ENCODE measurements at places on chromosomes 16 and 17. TPM values are rescaled to one million over a fixed set of nuclear protein-coding genes. Genes with fewer than 3 reads are reported as not detected.

EXOC3L1 gene
- 0.87 TPM for total RNA-seq

CCL14 gene
- total RNA-seq: 0.25 TPM

SLC6A2 gene
- total RNA-seq: 0.73 TPM

DNA sequence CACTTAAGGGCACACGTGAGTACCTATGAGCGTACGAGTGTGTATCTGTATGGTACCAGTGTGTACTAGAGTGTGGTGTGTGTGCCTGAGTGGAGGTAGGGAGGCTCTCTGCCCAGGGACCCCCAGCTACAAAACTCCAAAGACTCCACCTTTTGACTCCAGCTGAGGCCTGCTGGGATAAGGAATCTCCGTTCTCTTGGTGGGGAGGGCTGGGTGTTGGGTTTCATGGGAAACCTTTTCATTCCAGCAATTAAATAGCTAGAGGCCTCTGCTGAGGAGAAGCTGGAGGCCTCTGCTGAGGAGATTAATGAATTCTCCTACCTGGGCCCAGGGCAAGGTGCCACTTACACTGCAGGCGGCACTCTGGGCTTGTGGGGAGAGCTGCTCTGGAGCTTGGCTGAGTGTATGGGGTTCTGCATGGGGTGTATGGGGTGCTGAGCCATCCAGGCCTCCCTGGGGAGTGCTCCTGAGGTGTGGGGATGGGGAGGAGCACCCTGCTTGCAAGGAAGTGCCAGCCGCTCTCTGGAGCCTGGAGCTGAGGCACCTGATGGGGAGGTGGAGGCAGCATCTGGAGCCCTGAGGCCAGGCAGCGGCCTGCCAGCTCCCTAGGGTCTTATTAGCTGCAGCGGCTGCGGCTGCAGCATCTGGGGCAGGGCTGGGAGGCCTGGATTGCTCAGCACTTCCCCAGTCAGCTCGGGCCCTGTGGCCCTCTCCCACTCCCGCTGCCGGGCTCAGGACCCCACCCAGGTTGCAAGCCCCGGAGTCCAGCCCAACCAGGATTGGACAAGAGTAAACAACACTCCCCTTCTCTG lies 4.6 kb downstream of the ANKRD13B start:
- ATAC-seq: peak; percentile 20

DNA sequence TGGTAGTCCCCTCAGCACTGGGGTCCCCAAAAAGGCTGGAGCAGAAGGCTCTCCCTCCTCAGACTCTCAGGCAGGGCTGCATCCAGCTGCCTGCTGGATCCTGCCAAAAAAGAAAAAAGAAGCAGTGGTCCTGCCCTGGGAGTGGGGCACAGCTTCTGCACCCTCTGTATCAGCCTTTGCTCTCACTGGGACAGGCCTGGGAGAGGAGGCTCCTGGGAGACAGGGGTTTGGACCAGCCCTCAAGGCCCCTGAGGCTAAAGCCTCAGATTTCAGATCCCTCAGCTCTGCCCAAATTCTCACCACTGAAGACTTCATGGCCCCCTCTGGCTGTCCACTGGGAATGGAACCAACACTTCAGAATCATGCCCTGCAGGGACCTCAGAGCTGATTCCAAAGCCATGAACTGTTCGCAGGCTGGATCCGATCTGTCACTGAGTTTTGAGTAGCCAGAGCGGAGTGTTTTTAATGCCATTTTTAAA lies 96.9 kb downstream of the C16orf78 start:
- ATAC-seq: no peak

GRCh38 chr17:51165680-51166197 lies 472 bp upstream of the NME2 start:
- ATAC-seq: peak; percentile 1

- no peak for ATAC-seq
Measured at GRCh38 chr16:78706637-78707036, 607.2 kb downstream of the WWOX start.

- peak; percentile 85 for ATAC-seq
Measured at GRCh38 chr17:50904518-50905459, 38.6 kb upstream of the TOB1 start.

DNA sequence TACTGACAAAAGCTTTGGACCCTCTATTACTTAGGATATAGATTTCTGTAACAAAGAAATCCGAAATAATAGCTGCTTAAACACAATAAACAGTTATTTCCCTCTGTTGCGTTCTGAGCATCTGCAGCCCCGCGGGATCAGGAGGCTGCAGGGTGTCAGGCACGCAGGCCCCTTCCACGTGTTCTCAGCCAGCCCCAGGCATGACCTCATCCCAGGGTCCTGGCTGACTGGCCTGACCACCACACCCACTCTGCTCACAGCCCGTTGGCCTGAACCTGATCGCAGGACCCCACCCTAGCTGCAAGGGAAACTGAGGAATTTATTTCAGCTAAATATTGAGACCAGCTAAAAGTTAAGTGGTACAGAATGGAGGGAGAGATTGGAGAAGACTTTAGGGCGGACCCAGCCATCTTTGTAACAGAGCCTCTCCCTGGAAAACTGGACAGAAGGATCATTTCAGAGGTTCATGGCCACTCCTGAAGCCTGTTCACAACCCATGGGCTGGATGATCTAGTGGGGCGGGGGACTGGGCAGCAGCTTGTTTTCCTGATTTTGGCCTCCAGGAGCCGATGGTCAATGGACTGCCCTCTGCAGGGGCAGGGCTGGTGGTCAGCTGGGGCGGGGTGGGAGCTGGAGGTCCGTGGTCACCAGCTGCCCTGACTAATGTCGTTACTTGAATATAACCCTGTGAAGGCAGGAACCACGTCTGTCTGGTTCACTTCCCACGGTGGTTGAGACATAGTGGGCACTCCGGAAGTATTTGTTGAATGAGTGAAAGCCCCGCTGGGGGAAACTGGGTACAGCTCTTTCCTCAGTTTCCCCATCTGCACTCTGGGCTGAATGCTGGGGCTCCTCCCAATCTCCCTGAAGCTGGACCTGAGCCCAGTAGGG lies 10.9 kb downstream of the CETP start:
- peak; percentile 90 for ATAC-seq

DNA sequence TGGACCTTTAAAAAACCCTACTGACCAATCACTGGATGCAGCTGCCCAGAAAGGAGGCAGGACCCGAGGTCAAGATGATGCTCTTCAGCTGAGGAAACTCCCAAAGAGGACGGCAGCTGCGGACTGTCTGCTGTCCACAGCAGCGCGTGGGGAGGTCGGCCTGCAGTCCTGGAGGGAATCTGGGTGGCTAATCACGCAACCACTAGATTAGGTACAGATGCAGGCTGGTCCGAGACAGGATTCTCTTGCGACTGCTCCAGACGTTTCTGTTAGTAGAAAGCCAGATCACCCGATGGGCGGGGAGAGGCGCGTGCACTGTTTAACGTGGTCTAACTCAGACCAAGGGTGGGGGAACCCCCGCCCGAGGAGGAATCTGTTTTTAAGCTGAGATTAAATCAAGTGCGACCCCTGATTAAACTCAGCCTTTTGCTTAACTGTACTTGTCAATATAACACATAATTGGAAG lies 8.8 kb downstream of the CTRB2 start:
- no peak for ATAC-seq

DNA sequence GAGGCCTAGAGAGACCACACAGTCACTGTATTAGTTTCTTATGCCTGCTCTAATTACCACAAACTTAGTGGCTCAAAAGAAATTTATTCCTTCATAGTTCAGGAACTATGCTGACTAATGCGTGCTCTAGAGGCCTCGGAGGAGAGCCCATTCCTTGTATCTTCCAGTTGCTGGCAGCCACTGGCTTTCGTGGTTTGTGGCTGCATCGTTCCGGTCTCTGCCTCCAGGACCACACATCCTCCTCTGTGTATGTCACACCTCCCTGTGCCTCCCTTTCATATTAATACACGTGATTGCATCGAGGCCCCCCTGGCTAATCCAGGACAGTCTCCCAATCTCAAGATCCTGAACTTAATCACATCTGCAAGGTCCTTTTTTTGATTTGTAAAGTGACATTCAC lies 16.9 kb upstream of the MYLK3 start:
- no peak for ATAC-seq

DNA sequence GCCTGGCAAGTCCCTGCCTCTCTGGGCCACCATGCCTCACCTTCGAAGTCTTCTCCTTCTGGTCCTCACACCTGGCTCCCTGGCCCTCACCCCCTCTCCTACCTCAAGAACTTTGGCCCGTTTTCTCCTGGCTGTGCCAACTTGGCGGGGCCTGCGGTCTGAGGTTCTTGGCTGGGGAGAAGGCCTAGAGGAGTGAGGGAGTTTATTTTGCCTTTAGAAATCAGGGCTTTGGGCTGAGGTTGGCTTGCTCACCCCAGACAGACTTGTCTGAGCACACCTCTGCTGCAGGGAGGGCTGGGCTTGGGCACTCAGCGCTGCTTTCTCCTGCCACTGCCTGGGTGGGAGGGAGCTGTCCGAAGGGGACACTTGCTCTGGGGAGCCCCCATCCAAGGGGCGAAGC lies 23.3 kb upstream of the TAC4 start:
- no peak for ATAC-seq

DNA sequence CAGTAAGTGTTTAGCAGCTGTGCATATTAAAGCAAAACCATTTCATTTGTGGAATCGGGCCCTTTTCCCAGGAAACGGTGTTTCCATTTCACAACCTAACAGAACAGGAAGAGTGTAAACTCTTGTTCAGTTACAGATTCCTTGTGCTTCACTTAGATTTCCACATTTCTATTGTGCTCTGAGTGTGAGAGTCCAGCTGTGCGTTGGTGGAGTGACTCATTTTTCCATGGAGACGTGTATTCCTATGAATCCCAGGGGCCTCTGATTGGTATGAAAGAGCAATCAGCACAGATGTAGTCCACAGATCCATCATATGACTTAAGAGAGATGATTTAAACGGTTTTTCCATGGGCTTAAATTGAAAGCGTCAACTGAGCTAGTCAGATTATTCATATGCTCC lies 13.3 kb upstream of the CAVIN1 start:
- ATAC-seq: peak; percentile 95

GRCh38 chr17:78182504-78182903 lies 4.3 kb downstream of the TK1 start:
- no peak for ATAC-seq

DNA sequence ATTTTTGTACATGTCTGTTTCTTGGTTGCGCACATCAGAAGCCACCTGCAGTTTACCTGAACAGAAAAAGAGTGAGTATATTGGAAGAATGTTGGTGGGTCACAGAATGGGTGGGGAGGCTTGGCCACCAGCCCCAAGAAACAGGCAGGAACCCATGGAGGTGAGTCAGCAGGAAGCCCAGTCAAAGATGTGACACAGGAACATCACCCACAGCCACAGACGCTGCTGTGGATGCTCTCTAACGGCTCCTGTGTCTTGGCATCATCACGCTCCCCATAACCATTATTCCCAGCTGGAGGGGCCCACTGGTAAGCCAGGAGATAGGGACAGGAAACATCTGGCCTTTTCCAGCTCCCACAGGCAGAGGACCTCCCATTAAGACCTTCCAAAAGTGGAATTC lies 94.0 kb upstream of the WSB1 start:
- ATAC-seq: no peak

DNA sequence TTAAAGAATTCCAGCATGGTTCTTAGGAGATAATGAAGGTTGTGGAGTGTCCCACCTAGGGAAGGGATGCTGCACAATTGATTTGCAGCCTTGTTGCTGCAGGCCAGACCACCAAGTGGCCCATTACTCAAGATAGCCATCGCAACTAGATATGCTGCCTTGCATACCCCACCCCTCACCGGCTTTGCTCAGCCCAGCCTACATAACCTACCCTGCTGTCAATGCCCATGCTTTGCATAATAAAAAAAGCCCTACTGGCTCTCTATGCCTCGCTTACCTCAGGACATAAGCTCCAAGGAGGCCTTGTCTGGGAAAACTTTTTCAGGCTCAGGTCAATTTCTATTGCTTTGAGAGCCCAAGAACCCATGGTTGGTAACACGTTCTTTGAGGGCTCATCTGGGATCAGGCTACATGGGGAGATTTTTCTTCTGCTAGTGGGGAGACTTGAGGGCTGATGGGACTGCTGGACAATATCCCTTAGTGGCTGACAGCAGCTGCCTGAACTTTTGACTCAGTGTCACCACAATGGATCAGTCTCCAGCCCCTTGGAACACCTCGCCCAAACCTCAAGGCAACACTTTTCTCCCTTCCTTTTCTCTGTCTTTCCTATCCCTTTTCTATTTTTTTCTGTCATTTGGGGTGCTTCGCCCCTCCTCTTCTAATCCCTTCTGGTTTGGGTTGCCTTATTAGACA lies 38.3 kb downstream of the SCPEP1 start:
- no peak for ATAC-seq

DNA sequence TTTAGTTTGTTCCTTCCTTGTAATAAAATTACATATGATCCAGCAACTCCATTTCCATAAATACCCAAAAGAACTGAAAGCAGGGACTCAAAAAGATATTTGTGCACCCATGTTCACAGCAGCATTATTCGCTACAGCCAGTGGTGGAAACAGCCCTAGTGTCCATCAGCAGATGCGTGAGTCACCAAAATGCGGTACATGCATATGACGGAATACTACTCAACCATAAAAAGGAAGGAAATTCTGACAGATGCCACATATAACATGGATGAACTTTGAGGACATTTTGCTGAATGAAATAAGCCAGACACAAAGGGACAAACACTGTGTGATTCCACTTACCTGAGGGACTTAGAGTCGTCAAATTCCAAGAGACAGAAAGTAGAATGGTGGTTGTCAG lies 9.1 kb upstream of the SLC47A2 start:
- ATAC-seq: no peak

- ATAC-seq: peak; percentile 81
Measured at GRCh38 chr16:66717112-66717675, 20.7 kb upstream of the CMTM4 start.

DNA sequence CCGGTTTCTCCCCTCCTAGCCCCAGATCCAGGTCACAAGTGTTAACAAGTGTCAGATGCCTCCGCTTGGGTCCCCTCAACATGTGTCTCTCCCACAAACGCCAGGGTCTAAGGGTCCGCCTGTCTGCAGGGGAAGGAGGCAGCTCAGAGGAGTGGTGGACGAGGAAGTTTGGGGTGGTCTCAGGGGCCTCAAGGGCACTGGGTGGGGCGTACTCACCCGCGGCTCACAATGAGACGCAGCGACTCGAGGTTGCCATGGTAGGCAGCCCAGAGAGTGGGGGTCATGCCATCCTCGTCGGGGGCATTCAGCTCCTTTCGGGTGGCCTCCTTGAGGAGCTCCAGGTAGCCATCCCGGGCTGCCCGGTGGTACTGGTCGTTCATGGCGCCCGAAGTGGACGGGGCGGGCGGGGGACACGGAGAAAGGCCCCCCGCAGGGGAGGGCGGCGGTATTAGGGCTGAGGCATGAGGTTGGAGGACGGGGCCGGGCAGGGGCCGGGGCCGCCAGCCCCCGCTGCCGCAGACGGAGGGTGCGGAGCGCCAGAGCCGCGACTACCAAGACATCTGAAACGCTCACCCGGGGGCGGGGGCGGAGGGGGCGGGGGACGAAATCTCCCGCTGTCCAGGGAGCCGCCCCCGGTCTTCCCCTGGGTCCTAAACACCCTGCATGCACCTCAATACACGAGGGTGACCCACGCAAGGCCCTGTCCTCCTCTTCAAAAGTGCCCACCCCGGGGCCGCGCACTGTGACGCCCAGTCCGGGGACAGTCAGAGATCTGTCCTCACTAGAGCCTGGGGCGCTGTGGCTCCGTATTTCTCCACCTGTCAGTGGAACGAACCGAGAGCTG lies at the start of gene USH1G:
TSS of gene USH1G (minus strand) at position 562 of the 844 bp plus-strand sequence. CDS start at position 380, 182 bp downstream.
- ATAC-seq: peak; percentile 61

All from motor neuron (in vitro differentiated cells).